ENCODE measurements at places on chromosomes 16 and 17.

DNA sequence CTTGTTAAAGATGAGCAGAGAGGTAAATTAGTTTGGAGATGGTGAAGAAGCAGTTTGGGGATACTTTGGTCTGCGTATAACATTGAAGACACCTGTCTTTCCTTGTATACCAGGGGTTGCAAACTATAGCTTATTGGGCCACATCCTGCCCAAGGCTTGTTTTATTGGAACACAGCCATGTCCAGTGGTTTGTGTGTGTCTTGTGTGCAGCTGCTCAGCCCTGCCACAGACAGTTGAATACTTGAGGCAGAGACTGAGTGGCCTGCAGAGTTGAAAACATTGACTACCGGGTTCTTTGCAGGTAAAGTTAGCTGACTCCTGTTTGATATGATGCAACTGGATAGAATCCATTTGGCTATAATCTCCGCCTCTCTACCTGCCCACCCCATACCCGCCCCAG is 224.4 kb downstream of the PRKCA start:
- no peak for DNase-seq

DNA sequence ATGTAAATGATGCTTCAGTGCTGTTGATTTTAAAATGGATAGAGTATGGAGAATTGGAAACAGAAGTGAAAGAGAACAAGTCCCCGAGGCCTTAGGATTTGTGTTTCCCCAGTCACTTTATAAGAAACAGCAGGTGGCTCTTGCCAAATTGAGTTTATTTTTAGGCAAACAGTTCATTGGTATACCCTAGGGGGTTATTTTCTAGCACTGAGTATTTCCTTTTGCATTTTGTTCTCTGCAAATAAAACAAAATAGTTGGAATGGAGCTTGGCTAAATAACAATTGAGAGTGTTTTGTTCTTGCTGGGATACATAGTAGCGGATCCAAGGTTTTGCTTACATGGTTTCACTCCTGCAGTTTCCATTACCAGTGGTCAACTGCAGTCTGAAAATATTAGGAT is 591.1 kb upstream of the C16orf82 start:
- no peak for DNase-seq

DNA sequence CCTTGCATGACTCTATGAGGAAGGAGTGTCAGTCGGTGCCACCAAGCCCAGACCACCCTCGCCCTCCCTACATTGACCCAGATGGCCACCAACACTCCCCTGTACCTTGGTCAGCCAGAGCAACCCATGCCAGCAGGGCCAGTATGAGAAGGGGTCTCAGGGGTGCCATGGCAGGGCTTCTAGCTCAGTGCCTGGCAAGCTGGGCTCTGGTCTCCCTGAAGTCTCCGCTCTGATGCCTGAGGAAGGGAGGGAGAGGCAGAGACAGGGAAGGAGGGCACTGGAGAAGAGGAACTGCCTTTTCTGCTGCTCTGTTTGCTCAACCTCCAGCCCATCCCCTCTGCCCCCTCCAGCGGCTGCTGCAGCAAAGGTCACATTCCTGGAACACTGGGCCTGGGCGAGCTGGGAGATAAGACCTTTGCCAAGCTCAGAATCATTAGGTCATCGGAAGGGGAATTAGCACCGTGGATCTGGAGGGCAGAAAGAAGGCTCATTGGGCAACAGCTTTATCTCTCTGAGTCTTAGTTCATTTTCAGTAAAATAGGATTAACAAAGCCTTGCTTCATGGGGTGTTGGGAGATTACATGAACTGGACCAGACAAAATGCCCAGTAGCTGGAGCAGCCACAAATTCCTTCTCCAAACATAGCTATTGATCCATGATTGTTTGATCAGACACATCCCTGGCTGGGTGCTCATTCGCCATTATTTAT is at the start of gene VTN:
TSS of gene VTN (minus strand) at position 273 of the 709 bp plus-strand sequence. CDS start at position 169, 104 bp downstream.
- DNase-seq, result no peak

GRCh38 chr16:58413359-58413758 is 21.1 kb downstream of the GINS3 start:
- DNase-seq, result no peak

GRCh38 chr17:9886141-9886930 is 18.7 kb downstream of the RCVRN start:
- no peak for DNase-seq

DNA sequence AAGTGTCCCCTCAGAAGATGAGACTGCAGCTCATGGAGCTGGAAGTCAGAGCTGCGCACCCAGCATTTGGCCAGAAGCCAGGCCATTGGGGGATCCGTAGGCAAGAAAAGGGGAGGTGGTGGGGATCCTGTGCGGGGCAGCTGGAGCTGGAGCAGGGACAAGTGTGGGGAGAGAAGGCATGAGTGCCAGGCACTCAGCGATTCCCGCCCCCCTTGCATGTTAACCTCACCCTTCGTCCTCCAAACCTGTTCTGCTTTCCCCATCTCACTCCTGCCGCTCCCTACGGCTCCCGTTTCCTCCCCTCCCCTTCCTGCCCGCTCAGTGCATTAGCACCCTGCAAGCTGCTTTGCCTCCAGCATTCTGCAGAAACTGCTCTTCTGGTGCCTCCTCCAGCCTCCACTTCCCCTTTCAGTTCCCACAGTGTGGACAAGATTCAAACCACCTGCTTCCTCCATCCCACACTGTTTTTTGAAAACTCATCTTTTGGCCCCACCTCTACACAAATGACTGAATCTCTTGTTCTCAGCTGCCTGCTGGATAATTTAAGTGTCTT is 5.6 kb downstream of the ALOX15 start:
- no peak for DNase-seq

DNA sequence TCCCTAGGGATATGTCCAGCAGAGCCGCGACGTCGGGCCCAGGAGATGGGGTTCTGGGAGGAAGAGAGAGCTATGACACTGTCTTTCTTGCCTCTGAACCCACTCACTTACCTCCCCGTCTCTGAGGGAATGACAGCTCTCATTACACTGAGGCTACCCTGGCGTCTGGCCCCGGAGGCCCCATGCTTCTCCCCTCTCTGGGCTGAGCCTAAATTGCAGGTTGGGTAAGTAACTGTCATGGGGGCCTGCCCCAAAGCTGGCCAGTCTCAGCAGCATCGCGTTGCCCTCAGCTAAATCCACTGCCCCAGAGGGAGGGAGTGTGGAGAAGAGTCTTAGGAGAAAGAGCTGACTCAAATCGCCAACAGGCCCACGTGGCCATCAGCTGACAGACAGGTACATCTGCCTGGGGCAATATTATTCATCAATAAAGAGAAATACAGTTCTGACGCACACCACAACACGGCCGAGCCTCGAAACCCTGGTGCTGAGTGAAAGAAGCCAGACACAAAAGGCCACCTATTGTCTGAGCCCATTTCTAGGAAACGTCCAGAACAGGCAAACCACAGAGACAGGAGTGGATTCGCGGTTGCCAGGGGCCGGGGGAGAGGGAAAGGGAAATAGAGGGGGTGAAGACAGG is 156.4 kb downstream of the C16orf95 start:
- DNase-seq, result no peak

- no peak for DNase-seq
Measured at GRCh38 chr16:11289202-11289601, 8.1 kb upstream of the PRM1 start.

- no peak for DNase-seq
Measured at GRCh38 chr17:82435103-82435502, 15.4 kb downstream of the CYBC1 start.

DNA sequence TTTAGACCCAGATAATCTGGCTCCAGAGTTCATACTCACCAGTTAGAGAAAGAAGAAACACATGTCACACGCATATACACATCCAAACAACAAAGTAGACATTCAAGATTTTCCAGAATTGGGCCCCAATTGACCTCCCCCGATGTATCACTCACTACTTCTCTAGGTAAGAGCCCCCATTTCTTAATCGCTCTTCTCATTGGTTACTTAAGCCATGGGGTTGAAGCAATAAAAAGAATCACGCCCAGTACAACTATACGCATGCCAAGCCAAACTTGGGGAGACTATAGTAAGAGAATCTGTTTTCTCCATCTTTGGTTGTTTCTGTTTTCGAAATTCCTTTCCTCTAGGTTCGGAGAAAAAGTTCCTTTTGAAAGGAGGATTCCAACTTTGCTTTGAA is 565 bp downstream of the DDX52 start:
- no peak for DNase-seq

GRCh38 chr17:4810696-4811290 is 3.8 kb downstream of the PLD2 start:
- no peak for DNase-seq

DNA sequence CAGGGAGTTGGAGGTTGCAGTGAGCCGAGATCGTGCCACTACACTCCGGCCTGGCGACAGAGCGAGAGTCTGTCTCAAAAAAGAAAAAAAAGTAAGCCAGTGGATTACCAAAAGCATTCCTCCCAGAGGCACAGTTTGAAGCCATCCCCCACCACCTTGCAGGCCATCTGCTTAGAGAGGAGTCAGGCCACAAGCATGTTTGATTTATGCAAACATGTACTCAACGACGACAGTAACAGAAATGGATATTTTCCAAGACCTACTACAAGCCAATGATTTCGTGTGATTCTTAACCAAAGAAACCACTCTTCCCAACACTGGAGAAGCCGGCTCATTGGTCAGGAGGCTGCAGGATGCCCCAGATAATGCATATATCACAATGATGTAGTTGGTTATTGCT is 34.8 kb downstream of the MYH13 start:
- no peak for DNase-seq

DNA sequence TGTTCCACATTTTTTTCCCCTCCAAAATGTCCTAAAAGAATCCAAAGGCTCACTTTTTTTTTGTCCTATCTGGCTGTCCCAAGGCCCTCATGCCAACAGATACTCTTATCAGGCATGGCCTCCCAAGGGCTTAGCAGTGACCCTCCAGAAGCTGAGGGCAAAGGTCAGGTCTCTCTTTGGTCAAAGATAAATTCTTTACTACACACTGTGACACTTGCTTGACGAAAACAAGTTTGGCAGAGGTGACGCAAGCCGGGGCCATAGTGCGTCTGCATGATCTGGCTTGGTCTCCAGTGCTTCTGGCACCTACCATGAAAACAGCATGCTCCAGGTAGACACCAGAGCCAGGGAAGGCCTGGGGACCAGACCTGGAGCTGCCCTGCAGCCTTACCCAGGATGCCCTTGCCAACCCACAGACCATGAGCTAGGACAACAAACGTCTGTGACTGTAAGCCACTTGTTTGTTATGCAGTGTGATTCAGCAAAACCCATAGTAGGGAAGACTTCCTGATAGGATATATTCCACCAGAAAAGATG is 48.5 kb upstream of the IRF8 start:
- no peak for DNase-seq

- no peak for DNase-seq
Measured at GRCh38 chr16:80459331-80459777, 81.4 kb upstream of the DYNLRB2 start.

DNA sequence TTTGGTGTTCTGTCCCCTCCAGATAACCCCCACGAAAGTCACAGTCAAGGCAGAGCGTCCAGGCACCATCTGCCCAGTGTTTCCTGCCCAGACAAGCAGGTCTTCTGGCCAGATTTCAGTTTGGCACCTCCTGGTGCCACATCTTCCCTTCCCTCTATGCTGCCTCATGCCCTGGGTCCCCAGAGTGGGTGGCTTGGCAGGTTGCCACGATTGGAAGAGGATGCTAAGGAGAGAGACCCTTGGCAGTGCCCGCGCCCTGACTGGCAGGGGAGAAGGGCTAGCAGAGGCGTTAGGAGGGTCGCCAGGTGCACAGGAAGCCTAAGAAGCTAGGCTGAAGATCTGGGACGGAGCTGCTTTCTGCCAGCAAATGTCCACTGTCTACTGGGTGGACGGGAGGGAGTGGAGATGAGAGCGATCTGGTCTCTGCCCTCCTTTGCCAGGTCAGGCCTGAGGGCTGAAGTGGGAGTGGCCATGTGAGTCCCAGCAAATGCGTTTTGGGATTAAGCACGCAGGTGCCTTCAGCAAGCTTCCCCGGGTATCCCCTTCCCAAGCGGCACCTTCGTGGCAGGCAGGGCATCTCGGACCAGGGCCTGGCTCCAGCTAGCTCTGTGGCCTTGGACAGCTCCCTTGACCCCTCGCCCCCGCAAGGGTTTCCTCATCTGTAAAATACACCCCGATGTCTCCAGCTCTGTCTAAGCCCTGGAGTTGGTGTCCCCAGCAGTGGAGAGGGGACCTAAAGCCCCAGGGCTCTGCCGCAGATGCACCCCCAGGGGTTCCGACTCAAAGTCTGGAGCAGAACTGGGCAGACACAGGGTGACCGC is 13.4 kb upstream of the CD300A start:
- DNase-seq, result no peak

GRCh38 chr17:30323262-30323894 is 10.5 kb downstream of the TMIGD1 start:
- no peak for DNase-seq

DNA sequence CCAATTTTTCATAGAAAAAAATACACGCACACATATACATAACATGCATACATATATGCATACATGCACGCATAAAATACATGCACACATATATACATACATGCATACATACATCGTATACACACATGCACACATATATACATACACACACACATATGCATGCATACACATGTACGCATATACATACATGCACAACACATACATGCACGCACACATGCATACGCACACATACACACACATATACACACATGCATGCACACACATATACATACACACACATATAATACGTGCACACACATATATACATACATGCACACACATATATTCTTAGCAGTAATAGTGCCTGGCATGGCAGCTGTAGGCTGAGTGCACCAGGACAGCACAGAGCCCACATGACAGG is 24.9 kb downstream of the USP36 start:
- no peak for DNase-seq

GRCh38 chr17:49670641-49671040 is 7.3 kb downstream of the SPOP start:
- DNase-seq, result no peak

GRCh38 chr17:4796552-4796920 is 572 bp downstream of the PSMB6 start:
- DNase-seq, result no peak

DNA sequence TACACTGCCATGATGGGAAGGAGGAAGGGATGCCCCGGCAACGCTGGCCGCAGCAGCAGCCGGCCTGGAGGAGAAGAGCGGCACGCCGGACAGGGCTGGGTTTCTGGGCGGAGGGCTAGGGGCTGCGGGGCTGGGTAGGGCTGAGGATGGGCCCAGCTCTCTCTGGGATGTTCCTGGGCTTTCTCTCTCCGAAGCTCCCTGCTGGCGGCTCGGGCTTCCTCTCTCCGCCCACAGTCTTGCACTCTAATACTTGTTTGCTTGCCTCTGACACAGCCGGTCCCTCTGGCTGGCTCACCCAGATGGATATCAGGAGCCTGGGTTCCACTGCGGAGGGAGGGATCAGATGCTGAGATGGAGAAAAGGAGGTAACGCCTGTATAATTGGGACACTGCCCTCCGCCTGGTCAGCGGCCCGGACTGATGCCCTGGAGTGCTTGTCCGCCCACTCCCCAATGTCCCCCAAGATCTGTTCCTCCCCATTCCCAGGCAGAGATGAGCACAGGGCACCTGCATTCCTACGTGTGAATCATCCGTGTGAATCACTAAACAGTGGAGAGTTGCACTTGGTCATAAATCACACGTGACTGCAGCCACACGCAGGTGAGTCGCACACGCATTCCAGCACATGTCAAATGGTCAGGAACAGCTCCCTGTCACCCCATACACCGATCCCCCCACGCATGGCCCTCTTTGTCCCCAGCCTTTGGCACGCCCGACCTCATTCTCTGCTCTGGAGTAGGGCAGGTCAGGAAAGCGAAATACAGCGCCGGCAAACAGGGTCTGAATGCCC is at the start of gene ALOXE3:
TSS of gene ALOXE3 (minus strand) at position 535 of the 789 bp plus-strand sequence. CDS start at position 11, 524 bp downstream.
- DNase-seq, result no peak

- no peak for DNase-seq
Measured at GRCh38 chr16:82464187-82464586, 162.6 kb upstream of the CDH13 start.

- no peak for DNase-seq
Measured at GRCh38 chr16:64990101-64990500, 131.8 kb downstream of the CDH11 start.

- no peak for DNase-seq
Measured at GRCh38 chr17:57861790-57862693, 12.2 kb upstream of the MRPS23 start.

All from bone marrow (tissue), 2 donors.